ENCODE measurements at places on chromosomes 12 and 14.

GRCh38 chr14:44170556-44170955, 336.5 kb downstream of the FSCB start:
- DNase-seq: no peak

DNA sequence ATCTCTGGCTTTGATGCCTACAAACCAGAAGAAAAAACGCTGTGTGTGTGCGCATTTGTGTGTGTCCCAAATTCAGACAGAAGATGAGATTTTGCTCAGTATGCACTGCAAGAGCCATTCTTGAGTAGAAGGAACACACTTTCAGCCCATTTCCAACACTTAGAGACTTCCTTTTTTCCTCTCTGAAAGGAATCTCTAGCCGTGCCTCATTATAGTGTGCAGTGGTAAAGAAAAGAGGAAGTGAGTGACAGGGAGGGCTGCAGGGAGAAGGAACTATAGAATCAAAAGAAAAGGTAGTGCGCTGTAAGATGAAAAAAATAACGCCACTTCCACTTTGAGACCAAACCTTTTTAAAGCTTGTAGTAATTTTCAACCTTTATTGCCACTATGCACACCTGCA, 1400.9 kb upstream of the FLRT2 start:
- DNase-seq: no peak

DNA sequence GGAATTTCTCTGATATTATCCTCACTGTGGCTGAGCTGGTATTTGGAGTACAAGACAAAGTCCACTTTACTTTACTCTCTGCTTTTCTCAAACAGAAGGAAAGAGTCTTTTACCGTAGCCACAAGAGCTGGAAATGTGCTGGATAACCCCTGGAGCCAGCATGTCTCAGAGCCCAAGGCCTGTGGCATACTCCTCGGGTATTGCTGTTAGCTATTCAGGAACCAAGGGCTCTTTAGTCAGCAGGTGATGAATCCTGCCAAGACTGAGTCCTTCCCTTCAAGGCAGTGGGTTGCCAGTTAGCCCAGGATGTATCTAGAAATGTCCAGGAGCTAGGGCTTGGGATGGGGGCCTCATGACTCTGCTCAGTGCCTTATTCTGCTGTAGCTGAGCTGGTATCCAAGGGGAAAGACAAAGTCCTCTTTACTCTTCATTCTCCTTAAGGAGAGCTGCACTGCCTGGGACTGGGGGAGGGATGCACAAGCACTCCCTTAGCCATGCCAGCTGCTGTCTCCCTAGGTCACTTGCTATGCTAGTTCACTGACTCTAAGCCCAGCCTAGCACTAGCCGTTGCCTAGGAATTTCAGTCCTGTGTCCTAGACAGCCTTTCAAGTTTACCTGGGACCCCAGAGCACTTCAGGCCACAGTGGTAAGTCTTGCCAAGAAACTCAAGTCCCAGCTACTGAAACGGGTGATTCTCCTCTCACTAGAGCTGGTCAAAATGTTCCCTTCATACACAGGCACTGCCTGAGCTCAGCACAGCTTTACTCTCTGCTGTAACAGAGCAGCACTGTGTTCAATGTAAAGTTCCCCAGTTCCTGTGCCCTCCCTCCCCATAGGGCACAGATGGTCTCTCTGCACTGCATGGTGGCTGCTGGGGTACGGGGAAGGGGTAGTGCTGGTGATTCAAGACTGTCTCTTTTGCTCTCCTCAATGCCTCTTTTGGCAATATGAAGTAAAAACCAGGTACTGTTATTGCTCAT, 136.4 kb downstream of the SLC35F4 start:
- DNase-seq: no peak

DNA sequence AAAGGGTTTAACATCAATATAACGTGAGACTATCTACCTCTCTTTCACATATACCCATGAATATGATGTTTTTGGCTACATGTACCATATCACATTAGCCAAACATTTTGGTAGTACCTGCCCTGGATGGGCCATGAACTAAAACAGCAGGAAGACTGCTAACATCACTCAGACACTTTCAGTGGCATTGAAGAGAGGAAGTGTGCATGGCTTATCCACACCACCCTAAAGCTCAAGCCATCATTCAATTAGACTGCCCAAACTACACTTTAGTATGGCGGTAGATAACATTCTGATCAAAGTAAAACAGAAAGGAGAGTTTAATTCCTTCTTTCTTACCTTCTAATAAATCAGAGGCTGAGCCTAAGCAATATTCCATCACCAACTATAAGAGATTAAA, 103.0 kb downstream of the PEBP1 start:
- peak; percentile 1 for DNase-seq

DNA sequence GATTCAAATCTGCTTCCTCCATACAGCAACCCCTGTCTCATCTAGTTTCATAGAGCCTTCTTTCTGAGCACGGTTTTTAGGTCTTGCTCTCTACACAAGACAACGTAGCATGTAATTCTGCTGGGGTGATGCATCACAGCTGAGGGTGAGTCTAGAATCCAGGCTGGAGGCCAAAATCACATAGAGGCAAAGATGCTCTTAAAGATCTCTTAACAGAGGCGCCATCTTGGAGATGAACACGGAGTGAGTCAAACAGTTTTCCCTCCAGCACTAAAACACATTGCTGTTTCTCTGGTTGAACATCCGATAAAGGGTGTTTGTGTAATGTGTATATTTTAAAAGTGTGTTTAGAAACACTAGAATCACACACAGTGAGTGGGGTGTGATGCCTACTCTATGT, 78.9 kb downstream of the NOS1 start:
- peak; percentile 37 for DNase-seq

GRCh38 chr12:67449591-67450052, 180.5 kb downstream of the CAND1 start:
- DNase-seq: no peak

DNA sequence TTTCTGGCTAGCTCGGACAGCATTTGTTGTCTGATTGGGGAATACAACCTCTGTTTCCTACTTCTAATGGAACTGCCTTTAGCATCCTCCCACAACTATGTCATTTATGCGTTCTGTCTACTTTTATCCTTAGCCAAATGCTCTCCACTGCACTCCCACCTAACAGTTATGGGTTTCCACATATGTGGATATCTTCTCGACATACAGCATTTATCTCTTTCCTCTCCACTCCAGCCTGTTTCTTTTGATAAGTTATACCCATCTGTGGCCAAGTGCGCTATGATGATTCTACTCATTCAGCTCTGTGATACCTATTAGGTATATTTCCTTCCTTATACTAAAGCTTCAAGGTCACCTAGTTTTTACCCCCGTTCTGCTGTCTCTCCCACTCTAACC, 122.2 kb upstream of the NAP1L1 start:
- DNase-seq: no peak

DNA sequence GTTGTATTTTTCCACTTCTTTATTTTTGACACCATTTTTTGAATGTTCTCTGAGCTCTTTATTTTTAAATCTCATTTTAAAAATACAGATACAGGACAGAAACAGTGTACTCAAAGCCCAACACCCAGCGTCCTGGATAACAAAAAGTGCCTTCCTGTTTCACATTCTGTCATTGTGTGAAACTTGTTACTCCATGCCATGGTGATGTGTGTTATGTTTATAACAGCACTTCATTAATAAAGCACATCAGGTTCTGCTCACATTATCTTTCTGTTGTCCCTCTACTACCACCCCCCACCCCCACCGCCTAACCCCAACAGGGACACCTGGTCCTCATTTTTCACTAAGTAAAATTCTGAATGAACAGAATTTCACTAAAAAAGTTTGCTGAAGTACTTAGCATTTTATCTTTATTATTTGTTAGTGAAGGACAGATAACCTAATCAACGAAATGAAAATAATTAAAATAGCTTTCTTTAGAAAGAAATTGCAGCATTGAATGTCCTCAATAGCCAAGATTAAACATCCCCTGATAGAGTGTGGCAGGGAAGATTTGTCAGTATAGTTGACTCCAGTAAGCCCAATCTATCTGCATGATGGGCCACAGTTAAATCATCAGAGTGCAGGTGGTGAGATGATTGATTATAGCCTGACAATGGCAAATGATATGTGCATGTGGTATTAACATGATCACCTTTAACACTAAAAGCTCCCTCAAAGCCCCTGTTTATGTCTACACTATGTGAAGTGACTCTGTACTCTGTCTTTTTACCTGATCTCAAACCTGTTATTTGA, 153.9 kb downstream of the ACSS3 start:
- no peak for DNase-seq
